Astrocyte of the spinal cord (primary cell): ENCODE measurements at places on chromosomes 6 and 20.

GRCh38 chr6:73704798-73705197 is 8.8 kb downstream of the CD109 start:
- DNase-seq: no peak

GRCh38 chr20:19743640-19743995 is 14.4 kb upstream of the RIN2 start:
- no peak for DNase-seq

GRCh38 chr20:57009355-57009754 is 257.1 kb downstream of the BMP7 start:
- no peak for DNase-seq

DNA sequence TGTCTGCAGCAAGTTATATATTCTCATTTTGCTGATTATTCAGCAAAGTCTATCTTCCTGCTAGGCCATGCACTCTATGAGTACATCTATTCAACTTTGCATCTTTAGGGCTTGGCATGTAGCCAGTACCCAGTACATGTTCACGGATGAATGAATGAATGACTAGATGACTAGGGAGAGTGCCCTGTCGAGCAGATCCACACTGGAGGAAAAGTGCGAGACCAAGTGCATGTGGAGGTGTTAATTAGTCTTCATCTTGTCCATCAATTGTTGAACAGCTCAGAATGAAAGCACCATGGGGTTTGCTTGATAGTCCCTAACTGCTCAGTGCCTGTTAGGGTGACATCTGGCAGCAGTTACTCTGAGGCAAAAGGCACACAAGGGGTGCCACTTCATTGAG is 30.4 kb downstream of the TM9SF4 start:
- DNase-seq: no peak

DNA sequence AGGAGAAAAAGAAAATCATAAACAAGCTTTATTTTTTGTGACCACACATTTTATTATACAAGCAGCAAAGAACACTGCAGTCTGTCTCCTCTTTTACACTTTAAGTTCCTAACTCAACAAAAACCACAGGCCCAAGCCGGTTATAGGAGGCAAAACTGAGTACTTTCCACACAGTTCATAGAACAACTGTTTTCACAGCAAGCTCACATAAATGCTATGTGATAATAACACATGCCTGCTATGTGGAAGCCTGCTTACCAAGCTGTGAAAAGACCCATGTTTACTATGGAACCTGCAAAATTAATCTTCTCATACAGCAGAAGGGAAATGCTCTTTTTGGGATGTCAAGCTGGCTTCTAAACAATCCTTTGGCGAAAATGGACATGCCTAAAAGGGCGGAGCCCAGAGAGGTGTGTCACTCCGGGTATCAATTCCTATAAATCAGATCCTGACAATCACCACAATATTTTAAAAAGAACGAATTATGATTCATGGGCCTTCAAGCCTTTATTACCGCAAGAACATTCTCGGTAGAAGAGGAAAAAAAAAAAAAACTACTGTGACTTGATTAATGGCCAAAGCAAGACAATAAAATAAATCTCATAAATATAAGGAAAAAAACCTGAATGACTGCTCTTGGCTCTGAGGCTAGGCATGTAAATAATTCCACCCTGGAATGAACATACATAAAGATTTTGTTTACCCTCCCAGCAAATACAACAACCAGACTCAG is 2.6 kb downstream of the TRERF1 start:
- DNase-seq: no peak

GRCh38 chr20:62734881-62735280 is 26.2 kb downstream of the NTSR1 start:
- DNase-seq: no peak

GRCh38 chr20:13081877-13082276 is 73.1 kb downstream of the SPTLC3 start:
- no peak for DNase-seq

DNA sequence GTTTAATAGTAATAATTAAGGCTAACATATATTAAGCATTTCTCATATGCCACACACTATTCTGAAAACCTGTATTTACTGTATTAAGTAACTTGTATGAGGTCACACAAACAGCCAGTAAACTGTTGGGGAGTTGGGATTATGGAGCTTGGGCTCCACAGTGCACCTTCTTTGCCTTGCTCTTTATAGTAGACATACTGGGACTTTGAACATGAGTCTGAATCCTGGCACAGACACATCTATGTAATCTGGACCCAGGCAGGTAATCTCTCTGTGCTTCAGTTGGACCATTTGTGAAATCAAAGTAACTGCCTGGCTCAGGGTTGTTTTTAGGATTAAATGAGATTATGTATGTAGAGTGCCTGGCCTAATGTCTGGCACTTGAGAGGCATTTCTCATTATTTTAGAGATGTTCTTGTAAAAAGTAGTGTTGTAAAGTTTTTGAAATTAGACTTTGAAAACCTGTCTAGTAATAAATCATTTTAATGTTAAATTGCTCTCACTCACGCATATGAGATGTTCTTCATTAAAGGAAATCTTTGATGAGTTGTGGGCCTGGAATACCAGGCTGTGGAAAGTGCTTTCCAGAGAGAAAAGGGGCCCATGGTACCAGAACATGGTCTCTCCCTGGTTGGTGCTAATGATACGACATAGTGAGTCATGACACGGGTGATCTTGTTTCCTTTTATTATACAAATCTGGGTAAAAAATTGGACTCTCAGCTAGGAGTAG is 34.3 kb downstream of the LRRC1 start:
- DNase-seq: no peak

DNA sequence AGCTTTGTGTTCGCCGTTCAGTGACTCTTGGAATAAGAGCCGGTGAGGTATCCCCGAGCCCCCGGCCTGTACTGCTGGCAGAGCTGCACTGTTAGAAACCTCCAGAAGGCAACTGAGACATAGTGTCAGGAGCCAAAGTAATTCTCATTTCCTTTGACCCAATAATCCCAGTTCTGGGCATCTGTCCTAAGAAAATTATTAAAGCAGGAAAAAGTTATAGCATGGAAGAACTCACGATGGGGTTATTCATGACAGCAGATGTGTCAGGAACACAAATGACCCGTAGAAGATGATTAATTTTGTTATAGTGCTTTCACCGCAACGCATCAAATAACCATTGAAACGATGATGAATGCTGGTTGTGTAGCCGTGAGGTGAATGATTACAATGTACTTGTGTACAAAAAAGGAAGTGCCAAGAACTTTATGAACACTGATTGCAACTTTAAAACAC is 20.3 kb downstream of the CYP21A2 start:
- no peak for DNase-seq

DNA sequence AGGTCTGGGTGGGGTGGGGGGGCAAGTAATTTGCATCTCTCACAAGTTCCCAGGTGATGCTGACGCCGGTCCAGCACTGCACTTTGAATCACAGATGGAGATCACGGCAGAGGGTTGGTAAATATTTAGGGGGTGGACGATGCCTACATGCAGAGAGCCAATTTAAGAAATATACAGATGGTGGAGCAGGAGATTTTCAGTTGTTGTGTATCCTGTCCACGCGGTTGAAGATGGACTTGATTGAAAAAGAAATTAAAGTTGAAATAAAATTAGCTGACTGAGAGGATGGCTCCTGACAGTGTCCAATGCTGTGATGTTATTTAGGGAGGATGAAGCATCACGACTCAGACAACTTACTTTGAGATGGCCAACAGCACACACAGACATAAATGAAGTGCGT is 74.6 kb downstream of the PHACTR3 start:
- DNase-seq: no peak
